ENCODE measurements at places on chromosomes 5 and 9.

GRCh38 chr5:117433818-117434217 lies 859.2 kb upstream of the SEMA6A start:
- DNase-seq: no peak

- DNase-seq: no peak
Observed at GRCh38 chr5:179755022-179755421, 22.4 kb downstream of the MAML1 start.

- DNase-seq: no peak
Observed at GRCh38 chr5:107867266-107867665, 196.5 kb upstream of the EFNA5 start.

DNA sequence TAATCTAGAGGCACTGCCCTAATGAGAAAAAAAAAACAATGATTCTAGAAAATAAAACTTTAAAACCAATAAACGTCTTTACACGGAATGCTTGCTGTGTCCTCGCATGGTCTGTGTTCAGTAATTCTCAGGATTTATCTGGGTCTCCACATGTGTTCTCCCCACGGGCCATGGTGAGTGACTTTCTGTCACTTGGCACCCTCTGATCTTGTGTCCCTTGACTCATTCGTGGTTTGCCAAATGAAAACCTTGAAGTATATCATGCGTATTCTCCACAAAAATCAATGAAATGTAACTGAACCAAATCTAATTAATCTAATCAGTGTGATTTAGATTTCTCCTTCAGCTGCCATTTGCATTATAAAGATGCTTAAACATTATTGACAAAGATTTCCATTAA lies 48.0 kb downstream of the UBE2QL1 start:
- no peak for DNase-seq

DNA sequence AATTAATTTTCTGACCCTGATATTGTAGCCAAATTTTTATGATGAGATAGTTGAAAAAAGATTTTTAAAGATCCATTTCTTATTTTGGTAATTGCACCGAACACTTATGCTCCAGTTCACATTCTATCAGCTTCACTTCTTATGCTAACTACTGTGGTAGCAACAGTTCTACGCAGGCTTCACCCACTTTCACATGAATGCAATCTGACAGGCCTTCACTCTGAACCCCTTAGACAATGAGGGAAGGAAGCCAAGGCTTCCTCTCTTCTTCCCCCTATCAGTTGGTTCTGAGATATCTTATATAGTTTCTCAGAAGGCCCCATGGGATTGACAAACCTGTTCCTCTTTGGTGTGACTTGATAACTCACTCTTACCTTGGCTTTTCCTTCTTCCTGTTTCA lies 185.8 kb downstream of the CETN3 start:
- DNase-seq: no peak

DNA sequence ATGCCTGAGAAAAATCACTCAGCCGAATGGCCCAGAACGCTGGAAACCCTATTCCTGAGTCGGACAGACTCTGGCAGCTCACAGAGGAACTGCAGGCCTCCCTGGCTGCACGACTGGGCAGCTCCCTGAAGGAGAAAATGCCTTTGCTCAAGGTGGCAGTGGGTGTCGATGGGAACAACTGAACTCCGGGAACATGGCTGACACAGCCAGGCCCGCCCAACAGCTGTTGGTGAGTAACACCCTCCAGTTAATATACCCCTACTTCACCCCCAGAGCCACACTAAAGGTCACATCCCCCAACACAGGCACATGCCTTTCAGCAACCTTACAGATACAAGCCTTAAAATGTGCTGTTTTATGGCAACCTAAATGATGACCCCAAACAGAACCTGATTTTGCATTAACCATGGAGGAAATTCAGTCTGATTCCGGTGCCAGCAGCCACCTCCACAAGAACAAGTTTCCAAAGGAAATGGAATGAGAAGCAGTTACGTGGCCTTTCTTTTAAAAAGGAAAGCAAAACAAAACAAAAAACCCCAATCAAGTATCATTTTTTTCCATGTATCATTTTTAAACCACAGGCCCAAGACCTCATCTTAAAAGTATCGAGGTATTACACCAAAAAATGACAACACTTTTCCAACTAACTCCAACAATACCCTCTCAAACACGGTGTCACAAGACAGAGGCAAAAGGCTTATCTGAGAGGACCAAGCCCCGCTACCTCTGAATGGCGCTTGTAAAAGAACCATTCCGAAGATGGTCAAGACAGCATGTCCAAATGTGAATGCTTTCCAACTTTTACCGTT lies 3.1 kb downstream of the KLF9 start:
- no peak for DNase-seq

GRCh38 chr9:119701651-119702050 lies 332.4 kb upstream of the BRINP1 start:
- DNase-seq: no peak

GRCh38 chr5:169091396-169091980 lies 209.5 kb downstream of the SLIT3 start:
- no peak for DNase-seq

- DNase-seq: no peak
Observed at GRCh38 chr9:111886983-111887718, 9.5 kb upstream of the UGCG start.

GRCh38 chr5:159458217-159458711 lies 128.0 kb upstream of the IL12B start:
- DNase-seq: no peak

- DNase-seq: no peak
Observed at GRCh38 chr5:150197476-150197875, 7.6 kb downstream of the SLC6A7 start.

DNA sequence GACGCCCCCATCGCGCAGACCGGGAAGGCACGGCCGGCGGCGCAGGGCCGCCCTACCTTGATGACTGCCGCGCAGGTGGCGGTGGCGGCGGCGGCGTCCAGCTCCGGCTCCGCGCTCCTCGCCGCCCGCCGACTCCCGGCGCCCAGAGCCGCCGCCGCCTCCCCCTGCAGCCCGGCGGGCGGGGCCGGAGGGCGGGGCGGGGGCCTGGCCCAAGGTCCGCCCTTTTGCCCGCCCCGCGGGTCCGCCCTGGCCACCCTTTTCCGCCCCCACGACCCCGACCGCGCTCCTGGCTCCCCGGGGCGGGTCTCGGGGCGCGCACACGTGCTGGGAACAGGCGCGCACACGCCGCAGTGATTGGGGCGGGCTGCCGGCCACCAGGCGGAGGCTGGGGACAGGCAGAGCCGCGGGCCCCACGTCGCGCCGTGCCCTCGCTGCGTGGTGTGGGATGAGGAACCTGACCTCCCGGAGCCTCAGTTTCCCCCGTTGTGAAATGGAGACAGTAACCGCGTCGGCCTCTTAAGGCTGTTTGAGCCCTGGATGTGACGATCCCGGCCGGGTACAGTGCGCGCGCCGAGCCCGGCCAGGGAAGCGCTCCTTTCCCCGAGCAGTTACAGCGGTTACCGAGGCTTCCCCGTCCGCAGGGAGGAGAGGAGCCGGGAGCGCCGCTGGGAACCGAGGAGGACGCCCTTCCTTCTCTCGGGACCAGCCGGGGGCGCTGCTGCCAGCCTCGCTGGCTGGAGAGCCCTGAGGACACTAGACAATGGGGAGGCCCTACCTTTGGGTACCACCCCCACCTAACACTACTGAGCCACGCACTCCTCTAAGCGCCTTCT lies at the start of gene CORO2A:
Gene CORO2A, minus strand, starts transcription at position 135 of the 833 bp plus-strand sequence. CDS start 34,977 bp downstream, outside the sequence.
- peak; percentile 86 for DNase-seq

DNA sequence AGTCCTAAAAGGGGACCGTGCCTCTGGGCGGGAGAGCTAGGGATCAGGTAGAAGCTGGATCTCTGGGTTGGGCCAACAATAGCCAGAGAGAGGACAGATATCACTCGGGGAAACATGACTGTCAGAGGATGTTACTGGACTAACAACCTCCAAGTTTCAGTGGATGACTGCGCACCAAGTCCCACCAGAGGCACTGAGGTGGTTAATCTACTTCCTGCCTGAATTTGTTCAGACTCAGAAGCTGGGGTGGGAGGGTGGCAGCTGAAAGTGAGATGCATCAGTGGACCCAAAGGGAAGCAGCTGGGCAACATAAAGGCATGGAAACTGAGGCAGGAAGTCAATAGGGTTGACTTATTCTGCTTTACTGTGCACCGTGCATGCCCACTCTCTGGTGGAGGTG lies 130.1 kb upstream of the SLC44A1 start:
- no peak for DNase-seq

DNA sequence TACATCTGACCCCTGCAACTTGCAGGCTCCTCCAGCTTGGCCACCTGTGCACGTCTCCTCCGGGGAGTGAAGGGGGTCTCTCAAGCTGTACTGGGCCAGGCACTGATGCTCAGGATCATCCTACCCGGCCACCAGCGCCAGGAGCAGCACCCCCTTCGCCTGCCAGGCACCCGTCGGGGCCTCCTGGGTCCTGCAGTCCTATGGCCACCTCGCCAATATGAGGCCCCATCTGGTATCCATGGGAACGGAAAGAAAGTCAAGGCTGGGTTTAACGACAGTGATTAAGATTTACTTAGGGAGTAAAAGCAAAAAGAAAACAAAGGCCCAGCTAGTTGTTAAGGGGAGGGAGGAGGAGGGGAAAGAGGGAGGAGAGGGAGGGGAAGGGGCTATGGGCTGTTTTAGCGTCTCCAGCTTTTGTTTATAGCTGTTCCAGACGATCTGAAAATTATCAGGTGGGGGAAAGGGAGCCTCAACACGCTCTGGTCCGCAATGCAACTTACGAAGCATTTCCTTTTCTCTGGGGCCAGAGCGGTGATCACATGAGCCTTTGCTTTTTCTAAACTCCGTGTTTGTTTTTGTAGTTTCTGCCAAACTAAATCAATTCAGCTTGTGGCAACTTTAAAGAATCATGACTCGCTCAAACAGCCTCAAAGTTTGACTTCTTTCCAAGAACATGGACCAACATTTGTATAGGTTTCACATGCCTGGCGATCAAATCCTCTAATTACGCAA lies 132.4 kb downstream of the ROR2 start:
- DNase-seq: no peak

DNA sequence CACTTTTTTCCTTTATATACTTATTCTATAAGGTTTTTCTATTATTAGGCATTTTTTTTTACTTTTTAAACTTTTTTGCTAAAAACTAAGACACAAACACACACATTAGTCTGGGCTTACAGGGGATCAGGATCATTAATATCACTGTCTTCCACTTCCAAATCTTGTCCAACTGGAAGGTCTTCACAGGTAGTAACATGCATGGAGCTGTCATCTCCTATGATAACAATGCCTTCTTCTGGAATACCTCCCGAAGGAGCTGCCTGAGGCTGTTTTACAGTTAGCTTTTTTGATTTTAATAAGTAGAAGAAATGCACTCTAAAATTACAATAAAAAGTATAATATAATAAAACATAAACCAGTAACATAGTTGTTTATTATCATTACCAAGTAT lies 345.5 kb upstream of the PTGER4 start:
- no peak for DNase-seq

DNA sequence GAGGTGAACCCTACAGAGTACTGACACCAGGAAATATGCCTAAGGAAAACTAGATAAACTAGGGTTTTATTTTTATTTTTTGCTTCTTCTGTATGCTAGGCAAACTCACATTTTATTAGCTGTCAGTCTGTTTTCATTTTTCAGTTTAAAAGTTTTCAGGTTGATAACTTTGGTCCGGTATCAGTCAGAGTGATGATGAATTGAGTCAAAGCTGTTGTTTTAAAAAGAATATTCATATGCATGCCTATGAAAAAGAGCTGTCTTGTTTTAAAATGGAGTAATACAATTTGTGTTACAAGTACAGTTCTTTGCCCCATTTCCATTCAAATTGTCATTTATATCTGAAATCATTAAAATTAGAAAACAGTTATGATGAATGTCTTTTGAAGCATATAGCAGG lies 22.6 kb downstream of the MAP3K1 start:
- no peak for DNase-seq

DNA sequence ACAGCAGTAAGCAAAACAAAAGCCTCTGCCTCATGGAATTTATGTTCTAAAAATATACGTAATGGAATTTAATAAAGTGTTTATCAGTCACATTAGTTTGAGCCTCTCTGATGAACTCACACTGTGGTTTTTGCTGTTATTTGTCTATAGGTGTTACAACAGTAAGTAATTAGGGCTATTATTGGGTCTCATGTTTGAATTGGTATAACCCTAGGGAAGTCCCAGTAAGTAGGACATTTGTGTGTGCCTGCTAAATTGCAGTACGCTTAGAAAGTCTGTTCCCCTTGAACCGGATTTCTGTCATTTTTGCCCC lies 197.6 kb downstream of the NR3C1 start:
- DNase-seq: no peak

- no peak for DNase-seq
Observed at GRCh38 chr9:19181561-19181960, 48.9 kb upstream of the DENND4C start.

DNA sequence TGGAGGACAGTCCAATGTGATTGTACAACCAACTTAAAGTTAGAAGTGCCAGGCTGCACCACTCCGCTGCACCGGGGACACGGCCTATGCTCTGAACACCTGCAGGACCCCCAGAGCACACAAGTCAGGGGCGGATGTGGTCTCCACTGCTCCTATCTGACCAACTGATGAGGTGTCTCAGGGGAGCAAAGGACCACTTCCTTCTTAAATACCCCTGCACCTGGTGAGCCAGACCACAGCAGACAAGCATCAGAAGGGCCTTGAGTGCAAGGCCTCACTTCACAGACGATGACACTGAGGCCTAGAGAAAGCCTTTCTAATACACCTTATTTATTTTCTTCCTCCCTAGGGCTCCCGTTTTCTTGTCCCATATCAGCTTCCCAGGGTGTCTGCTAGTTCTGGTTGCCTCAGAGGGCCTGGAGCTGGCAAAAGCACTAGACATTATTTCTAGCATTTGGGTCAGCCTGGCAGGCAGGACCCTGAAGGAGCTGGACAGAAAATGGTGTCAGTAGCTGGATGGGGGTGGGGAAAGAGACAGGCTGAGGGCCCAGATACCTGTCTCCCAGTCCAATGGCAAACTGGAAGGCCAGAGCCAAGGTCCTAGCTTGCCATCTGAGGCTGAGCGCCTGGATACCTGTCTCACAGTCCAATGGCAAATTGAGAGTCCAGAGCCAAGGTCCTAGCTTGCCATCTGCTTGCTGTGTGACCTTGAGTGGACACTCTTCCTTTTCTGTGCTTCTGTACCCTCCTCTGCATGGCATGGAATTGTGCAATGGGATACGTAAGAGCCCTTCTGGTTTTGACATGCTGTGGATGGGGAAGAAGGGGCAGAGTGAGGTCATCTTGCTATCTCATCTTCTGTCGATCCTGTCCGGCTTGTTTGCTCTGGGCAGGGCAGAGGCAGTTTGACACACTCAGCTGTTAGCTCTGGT lies 9.0 kb downstream of the CCDC69 start:
- DNase-seq: peak; percentile 43

GRCh38 chr5:65262649-65263059 lies 219.1 kb downstream of the ADAMTS6 start:
- no peak for DNase-seq
